ENCODE measurements at places on chromosomes 5 and 9.

DNA sequence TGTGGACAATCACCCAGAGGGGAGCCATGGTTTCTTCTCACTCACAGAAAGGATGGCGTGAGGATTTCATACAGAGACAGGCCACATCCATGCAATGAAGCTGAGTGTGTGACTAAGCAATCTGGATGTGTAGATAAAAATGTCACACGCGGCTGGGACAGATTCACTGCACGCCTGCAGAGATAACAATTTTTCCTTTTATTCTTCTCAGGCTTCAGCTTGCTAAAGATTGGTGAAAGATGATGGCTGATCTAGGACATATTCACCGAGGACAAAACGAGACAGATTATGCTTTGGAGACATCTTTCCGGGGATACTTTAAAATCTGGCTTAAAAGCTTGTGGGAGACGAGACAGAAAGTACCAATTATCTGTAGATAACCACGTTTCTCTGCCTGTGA is 313.9 kb upstream of the TRPC7 start:
- DNase-seq: peak; percentile 17

GRCh38 chr5:134527961-134528424 is 2.5 kb downstream of the JADE2 start:
- no peak for DNase-seq

GRCh38 chr5:3564116-3564515 is 31.5 kb upstream of the IRX1 start:
- DNase-seq: no peak

- no peak for DNase-seq
Observed at GRCh38 chr5:138641547-138642298, 66.5 kb upstream of the HSPA9 start.

DNA sequence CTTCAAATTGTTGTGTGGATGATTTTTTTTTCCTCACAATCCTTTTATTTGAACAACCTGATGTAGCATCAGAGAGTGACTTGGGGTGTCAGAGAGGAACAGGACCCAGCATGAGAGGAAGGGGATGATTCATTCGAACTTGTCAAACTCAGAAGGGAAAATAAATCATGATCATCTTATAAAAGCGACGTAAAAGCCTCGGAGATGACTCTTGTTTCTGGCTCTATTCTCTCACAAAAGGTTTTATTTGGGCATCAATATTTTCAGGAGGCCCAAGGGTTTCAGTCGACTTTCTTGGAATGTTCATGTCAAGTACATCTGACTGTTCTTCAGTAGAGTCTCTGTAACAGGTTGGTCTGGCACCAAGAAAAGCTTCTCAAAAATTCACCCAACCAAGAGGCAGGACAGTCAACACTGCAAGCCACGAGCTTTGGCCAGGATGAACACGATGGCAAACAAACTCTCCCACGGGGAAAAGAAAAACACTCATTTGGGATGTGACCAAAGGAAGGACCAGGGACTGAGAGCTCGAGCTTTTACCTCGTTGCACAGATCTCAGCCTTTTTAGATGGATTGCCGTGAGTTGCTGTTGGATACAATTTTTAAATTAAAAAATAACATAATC is 55.1 kb downstream of the ANKH start:
- DNase-seq: no peak

- no peak for DNase-seq
Observed at GRCh38 chr9:120353506-120353905, 226.5 kb downstream of the CDK5RAP2 start.

DNA sequence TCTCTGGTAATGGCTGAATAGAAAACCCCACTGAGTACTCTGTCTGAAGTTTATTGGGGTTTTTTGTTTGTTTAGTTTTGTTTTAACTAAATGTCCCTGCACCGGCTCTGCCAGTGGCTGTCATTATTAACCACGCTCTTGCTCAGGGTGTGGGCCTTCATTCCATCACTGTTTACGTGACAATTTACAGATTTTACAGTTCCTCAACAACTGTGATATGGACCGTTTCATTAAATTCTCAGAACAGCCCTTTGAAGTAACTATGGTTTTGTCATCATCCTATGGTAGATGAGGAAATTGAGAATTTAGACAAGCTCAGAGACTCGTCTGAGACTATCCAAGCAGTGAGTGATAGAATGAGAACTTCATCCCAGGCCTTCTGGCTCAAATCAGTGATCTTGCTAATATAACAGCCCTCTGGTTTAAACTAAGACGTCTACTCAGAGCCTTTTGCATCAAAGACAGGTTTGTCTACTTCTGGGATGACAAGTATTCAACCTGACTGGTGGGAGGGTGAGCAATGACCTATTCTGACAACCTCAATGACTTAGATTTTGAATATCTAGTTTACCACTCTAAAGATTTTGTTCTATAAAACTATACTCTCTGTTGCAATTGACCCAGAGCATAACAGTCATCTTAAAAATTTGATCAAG is 77.3 kb upstream of the MAP3K1 start:
- DNase-seq: no peak

DNA sequence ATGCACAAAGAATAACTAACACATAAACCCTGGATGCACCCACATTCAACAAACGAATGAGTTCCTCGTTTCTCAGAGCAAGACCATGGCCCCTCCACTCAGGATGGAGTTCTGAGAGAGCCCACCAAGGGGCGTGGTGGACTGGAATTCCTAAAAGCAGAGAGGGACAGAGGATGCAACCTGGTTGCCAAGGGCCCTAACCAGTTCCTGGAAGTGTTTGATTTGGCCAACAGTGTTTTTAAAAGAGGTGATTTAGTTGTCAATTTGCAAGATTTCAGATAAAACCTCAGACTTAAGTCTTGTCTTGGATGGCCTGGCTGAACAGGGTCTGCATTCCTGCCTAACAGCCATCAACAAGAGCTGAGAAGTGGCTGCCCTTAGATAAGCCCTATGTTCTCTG is 34.4 kb downstream of the GLRA1 start:
- no peak for DNase-seq

DNA sequence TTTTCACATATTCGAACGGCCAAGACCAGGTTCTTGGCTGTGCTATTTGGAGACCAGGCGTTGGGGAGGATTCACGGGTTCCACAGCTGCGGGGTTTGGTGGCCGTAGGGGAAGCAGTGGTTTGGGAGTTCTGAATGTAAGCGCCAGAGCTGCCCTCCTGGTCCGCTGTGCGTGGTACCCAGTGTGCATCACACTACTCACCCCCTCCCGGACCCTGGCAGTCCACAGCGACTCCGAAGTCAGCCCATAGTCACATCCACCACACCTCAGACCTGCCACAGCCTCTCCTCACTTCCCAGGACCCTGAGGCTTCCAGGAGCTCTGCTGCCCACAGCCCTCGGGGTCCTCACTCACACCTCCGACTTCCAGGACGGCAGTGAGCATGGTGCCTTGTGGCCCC is 26.8 kb downstream of the AMBP start:
- DNase-seq: no peak

GRCh38 chr5:58248221-58248620 is 211.7 kb downstream of the PLK2 start:
- no peak for DNase-seq

DNA sequence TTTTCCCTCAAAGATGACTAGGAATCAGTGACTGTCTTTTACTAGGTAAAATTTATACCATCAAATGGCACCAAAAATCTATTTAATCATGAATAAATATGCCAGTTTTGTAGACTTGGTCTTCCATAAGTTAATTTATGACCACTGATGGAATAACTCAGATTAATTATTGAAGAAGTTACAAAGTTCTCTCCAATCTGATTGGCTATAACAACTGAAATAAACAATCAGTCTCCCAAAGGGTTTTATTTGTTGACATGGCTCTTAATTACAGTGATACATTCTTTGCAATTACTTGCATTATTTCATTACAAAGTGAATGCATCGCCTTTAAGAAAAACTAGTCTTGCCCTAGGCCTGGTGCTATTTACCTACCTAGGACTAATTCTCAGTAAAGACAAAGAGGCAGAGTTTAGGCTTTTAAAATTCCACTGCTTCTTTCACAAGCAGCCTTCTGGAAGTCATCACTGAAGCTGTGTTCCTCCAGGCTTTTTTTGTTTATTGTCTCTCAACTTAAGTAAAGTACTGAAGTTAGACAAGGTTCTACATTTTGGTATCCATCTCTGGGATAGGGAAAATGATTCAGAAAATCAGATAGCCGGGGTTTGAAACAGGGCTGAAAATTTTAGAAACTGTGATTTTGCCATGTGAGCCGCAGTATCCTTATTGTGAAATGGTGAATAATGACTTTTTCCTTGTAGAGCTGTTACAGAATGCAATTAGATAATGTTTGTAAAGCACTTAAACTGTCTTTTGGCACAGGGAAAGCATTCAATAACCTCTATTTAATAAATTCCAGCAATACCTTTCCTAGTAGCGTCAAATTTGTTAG is 2.5 kb downstream of the STOM start:
- DNase-seq: no peak

- DNase-seq: no peak
Observed at GRCh38 chr9:87857948-87858335, 24.7 kb upstream of the SPATA31E1 start.

- DNase-seq: no peak
Observed at GRCh38 chr5:17819783-17820182, 185.5 kb downstream of the TAF11L14 start.

DNA sequence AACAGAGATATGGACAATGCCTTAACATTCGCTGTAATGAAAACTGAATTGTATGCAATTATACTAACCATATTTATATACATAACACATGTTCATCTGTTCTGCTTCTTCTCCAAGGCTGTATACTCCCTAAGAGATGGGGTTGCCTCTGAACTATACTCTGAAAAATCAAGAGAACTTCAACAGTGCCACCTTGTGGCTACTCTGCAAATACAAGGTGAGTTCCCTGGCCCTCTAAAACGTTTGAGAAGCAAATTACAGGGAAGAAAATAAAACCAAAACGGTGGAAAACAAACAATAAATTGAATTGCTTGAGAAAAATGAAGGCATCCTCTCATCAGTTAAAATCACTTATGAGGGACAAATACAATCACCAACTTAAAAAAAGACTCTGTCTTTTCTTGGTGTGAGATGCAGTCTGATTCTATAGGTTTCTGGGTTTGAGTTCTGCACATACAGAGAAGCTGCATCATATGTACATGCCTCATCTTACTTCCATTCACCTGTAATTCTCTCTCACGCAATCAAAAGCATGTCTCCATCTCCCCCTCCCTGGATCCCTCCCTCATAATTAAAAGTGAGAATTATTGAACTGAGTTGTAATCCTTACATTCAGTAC is 98.6 kb downstream of the FBXW11 start:
- peak; percentile 52 for DNase-seq

DNA sequence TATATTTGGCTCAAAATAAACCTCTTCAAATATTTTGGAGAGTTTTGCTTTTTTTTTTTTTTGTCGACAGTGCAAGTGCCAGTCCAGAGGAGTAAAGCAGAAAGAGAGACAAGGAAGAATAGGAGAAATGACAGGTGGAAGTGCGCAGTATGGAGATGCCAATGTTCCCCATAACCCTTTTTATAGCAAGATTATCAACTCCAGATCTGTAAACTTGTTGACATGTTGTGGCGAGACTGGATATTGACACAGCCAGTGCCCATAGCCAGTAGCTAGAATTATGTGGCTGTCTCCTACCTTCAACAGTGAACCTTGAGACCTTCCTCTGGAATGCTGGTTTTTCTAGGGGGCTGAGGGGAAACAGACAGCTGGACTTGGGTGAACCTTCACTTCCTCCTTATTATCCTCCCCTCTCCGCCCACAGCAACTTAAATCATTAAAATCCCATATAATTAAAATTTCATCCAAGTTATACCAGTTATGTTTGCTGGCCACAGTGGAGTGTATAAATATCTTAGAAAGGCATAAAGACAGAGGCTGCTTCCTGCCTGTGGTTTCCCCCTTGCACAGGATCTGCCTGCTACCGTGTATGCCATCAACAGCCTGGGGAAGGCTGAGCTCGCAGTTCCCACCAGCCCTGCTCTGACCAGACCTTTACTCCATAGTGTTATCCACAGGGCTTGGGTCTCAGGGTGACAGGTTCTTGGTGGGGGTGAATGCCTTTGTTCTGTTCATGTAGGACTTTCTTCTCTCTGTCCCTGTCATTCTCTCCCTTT is 112.3 kb upstream of the ANKH start:
- DNase-seq: no peak

DNA sequence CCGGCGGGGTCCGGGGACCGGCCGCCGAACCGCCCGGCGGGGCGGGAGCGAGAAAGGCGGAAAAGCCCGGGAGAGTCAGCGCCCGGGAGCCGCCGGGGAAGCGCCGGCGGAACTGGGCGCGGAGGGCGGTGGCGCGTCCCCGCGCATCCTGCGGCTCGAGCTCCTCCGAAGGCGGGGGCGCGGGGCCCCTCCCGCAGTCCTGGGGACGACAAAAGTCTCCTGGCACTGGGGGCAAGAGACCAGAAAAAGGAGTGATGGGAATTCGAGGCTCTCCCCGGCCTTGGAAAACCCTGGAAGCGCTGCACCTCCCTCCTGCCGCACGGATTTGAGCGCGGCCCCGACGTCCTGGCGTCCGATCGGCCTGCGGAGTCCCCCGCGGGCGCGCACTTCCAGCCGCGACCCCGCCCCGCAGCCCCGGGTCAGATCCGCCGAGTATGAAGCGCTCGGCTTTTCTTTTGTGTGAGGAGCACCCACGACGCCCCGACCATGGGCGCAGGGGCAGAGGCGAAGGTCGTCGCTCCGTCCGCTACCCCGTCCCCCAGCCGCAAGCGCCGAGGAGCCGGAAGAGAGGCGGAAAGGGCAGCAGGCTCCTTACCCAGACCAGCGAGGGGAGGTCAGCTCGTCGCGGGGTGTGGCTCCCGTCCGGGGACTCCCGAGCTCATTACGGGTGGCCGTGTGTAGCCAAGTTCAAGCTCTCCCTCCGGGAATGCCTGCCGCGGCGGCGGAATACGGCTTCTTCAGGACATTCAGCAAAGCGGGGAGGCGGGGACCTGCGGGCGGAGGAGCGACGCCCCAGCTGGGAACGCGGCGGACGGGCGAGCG is at the start of gene EPB41L4A:
Gene EPB41L4A (minus strand): TSS at position 114 of the 822 bp plus-strand sequence. CDS start 238 bp downstream, outside the sequence.
- peak; percentile 21 for DNase-seq

GRCh38 chr9:134968823-134969090 is 51.0 kb upstream of the FCN1 start:
- DNase-seq: no peak

DNA sequence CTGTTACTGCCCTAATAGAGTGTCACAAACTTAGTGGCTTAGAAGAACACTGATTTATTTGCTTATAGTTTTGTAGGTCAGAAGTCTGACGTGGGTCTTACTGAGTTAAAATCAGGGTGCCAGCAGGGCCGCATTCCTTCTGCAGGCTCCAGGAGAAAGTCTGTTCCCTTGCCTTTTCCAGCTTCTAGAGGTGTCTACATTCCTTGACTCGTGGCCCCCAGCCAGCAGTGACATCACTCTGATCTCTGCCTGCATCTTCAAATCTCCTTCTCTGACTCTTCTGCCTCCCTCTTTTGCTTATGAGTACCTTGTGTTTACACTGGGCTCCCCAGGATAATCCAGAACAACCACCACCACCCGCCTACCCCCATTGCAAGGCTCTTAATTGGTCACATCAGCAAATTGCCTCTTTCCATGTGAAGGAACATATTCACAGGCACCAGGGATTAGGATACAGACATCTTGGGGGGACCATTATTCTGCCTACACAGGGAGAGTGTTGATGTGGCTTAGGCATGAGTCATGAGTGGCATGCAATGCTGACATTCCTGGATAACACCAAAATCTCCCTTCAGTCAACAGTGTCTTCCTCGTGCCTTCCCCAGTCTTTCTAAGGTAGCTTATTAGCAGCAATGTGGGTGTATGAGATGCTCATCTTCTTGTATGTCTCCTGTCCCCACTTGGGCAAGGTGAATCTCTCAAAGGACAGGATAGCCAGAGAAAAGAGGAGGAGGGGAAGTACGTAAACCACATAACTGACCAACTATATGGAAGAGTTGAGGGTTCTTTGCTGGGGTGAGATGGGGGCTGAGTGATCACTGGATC is 24.4 kb downstream of the CYFIP2 start:
- no peak for DNase-seq

- no peak for DNase-seq
Observed at GRCh38 chr5:160363211-160363610, 7.2 kb downstream of the C1QTNF2 start.

Data from NCI-H2227 treated with DMSO at 0.1 percent for 48 hours (cell line).